ENCODE measurements at places on chromosomes 2 and 18.

DNA sequence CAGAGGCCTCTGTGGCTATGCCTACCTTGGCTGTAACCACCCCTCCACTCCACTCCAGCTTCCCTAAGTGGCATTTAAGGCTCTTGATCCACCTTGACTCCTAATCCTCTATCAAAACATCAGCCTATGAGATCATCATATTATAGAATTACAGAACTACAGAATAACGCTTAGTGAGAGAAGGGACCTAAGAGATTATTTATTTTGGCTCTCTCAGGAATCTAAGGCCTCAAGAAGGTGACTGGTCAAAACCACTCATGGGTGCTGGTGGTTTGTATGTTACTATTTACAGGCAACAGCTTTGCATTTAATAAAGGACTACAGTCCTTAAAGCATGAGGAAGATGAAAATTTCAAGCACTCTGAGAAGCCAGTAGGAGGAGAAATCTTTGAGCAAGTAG is 118.8 kb downstream of the FSHR start:
- DNase-seq: no peak

DNA sequence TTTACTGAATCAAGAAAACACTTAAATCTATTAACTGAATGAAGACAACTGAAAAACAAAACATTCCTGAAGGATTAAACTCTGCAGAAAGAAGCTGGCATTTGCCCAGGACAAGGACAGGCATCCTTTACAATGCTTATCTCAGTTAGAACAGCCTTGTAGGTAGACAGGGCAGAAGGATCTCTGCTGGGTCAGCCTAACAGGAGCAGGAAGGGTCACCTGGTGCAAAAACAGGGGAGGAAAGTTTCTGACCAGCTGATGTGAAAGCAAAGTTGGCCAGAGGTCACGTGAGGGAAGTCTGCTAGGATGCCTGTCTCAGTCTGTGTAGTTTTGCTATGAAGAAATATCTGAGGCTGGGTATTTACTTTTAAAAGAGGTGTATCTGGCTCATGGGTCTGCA is 348.6 kb downstream of the ANAPC1 start:
- DNase-seq: no peak

- DNase-seq: no peak
Observed at GRCh38 chr2:195663007-195663406, 6.0 kb downstream of the SLC39A10 start.

GRCh38 chr2:37326866-37327634 is 2.4 kb upstream of the PRKD3 start:
- no peak for DNase-seq

- no peak for DNase-seq
Observed at GRCh38 chr18:8989855-8990254, 112.6 kb upstream of the NDUFV2 start.

- DNase-seq: no peak
Observed at GRCh38 chr18:42446195-42446594, 491.2 kb downstream of the PIK3C3 start.
